Left lung (tissue), 14 donors: ENCODE measurements at places on chromosomes 12 and 14. TPM values are rescaled to one million over a fixed set of nuclear protein-coding genes. Genes with fewer than 3 reads are reported as not detected.
A peak's percentile ranks its signal among the peaks of the same experiment; 100 is the strongest.

The ERP27 gene
- polyA plus RNA-seq: 8.8 TPM

The MBIP gene
- 176 TPM for polyA plus RNA-seq

The GPX2 gene
- polyA plus RNA-seq: 1.0 TPM

The MGP gene
- 79.8 TPM for polyA plus RNA-seq

DNA sequence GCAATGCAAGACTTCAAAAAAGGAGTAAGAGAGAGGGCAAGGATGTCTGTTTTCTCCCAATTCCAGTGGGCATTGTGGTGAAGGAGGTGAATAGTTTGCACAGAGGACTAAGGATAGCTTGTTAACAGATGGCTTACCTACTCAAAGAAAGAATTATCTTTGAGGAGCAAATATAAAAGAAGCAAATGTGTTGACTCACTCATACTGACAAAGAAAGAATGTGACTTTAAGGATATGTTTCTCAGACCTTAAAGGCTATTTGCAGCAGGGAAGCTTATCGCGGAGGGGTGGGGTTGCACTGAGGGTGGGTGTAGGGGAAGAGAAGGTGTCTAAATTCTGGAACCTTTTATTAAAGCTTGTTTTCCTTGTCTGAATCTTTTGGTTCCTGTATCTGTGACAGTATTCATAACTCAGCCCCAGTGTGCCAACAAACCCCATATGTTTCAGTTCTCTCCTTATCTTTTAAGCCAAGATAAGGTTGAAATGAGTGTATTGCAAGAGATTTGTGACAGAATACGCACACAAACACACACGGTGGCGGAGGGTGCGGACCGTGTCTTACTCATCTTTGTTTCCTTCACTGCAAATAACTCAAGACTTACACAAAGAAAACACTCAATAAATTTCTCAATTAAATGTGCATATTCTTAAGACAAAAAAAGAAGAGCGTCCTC lies 146.4 kb upstream of the ARID2 start:
- DNase-seq: no peak

DNA sequence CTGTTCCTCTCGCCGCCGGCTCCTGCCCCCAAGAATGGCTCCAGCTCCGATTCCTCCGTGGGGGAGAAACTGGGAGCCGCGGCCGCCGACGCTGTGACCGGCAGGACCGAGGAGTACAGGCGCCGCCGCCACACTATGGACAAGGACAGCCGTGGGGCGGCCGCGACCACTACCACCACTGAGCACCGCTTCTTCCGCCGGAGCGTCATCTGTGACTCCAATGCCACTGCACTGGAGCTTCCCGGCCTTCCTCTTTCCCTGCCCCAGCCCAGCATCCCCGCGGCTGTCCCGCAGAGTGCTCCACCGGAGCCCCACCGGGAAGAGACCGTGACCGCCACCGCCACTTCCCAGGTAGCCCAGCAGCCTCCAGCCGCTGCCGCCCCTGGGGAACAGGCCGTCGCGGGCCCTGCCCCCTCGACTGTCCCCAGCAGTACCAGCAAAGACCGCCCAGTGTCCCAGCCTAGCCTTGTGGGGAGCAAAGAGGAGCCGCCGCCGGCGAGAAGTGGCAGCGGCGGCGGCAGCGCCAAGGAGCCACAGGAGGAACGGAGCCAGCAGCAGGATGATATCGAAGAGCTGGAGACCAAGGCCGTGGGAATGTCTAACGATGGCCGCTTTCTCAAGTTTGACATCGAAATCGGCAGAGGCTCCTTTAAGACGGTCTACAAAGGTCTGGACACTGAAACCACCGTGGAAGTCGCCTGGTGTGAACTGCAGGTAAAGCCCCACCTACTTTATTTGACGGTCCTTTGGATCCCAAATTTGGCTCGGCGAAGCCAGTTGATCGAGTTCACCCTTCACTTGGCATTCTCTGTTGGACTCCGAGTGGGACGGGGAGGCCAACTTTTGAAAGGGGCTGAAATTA lies 1.5 kb downstream of the WNK1 start:
- no peak for DNase-seq

DNA sequence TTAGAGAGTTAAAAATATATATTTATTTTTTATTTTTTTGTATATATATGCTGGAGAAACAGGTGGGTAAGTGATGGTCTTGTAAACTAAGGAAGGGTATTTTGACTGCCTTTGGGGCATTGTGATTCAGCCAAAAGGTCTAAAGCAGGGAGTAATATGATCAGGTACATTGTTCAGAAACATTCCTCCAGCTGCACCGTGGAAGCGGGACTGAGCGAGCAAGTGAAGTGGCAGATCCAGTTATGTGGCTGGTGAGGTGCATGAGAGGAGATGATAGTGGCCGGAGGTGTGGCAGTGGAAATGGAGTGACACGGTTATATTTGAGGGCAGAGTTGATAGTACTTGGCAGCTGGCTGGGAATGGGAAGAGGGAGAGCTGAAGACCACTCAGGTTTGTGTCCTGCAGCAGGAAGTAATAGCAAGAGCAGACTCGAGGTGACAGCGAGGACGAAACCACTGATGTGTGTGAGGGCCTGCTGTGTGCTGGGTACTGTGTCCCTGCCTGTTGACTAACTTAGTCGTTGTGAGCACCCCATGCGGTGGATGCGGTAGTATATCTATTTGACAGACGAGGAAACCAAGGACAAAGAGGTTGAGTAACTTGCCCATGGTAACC lies 39.2 kb downstream of the EID3 start:
- DNase-seq: peak; percentile 14

GRCh38 chr12:8911606-8912268 lies 2.6 kb upstream of the PHC1 start:
- DNase-seq: no peak
